ENCODE measurements at places on chromosomes 4 and X. TPM values are rescaled to one million over a fixed set of nuclear protein-coding genes. Genes with fewer than 3 reads are reported as not detected.

Gene GYG2
- 7.2 TPM for total RNA-seq

Gene NDUFA1
- total RNA-seq: 55.7 TPM

Gene BRS3
- not detected for total RNA-seq

DNA sequence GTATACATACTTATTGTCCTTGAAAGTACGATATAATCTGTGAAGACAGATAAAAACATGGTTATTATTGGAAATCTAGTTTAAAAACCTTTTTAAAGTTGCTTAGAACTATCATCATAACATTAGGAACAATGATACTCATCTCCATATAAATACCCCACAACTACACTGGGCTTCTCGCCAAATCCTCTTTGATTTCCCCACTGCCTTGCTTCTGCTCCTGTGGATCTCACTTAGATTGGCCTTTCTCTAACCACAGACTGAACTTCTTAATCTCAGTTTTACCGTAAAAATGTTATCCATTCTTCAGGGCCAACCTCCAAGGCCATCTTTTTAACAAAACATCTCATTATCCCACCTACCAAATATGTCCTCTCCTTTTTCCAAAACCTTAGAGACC lies 77.6 kb downstream of the PRKG2 start:
- no peak for DNase-seq

DNA sequence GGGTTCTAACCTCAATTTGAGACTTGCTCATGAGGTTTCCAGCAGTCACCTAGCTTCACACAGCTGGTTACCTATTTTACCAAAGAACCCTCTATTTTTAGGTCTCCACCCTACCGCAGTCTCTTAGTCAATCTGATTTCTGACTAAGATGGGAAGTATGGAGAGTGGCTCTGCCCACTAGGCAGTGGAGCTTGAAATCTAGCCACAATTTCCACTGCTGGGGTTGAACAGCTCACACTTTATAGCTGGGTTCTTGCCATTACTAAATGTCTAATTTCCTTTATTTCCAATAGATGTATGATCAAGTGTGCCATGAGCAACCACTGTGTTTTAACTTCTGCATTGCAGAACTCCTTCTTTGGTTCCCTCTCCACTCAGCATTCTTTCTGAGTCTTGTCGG lies 43.1 kb downstream of the GASK1B start:
- peak; percentile 30 for DNase-seq

GRCh38 chr4:33923469-33923868 lies 2320.8 kb downstream of the ARAP2 start:
- no peak for DNase-seq

DNA sequence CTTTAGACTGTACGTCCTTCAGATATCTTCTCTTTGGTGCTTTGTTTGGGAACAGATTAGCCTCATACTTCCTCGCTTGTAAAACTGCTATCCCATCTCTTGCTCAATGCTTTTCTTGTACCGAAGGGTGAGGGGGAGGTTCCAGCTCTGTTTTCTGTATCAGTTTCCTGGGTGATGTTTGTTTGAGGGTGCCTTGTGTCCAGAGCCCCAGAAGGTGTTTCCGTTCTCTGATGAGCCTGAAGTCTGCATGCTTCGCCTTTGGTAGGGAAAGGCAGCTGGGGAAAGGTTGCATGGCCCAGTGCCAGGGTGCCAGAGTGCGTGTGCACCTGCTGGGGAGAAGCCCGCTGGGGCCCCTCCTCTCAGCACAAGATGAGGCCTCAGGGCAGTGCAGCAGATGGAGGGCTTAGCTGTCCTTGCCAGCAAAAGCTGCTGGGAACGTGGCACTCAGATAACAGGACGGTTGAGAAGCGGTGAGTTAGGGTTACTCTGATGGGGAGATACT lies 73.7 kb downstream of the TBL1X start:
- no peak for DNase-seq

- DNase-seq: no peak
These were observed 51.2 kb downstream of the TBC1D9 start for GRCh38 chr4:140704964-140705363.

DNA sequence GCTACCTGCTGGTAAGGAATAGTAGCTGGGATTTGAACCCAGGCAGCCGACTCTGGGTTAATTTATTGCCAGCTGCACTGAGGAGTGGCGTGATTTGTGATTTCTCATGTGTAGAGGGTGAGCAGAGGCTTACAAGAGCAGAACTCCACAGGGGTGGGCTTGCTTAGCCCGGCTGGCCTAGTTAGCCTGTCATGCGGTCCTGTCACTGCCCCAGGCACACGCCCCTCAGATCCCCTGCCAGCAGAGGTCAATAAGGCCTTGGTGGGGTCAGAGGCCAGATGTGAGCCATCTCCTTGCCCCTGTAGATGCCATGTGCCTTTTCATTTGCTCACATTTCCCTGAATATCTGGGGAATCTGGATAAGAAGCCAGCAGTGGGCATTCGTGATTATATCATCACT lies 13.4 kb downstream of the NSDHL start:
- no peak for DNase-seq

- no peak for DNase-seq
These were observed 200.0 kb downstream of the PDHA2 start for GRCh38 chr4:96039803-96040436.

DNA sequence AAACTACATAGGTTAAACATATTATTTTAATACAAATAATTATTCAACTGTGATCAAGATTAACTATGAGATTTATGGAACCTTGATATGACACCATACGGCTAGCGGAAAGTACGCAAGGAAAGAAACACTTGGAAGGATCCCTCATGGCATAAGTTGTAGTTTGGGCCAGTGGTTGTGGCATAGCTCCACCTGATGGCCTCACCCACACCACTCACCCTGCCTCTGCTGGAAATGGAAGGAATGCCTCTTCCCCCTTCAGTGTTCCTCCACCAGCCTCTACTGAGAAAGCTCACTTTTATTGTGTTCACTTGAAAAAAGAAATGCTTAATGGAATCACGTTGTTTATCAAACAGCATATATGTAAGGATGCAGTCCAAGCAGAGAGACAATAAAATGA lies 86.4 kb downstream of the BMP15 start:
- DNase-seq: no peak
